Stimulated activated CD4-positive, alpha-beta T cell treated with anti-CD3 and anti-CD28 coated beads, Interleukin-15, amount 100 ng/mL, for 1 hour (primary cell): ENCODE measurements at places on chromosomes 13 and 19.
A peak's percentile ranks its signal among the peaks of the same experiment; 100 is the strongest.

GRCh38 chr13:25971047-25971446, 80.8 kb downstream of the SHISA2 start:
- DNase-seq: no peak

DNA sequence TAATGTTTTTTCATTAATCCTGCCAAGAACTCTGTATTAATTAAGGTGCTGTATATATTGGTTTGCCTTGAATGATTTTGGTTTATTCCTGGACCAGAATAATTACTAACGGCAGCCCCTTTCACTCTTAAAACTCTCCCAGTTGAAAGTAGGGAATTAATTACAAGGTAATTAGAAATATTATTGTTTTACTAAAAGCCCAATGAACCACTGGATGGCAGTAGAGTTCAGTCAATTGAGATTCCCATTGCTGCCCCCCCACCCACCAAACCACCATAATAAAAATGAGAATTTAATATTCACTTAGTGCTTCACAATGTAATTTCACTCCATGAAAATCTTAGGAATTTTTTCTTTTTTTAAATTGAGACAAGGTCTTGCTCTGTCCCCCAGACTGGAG, 13.7 kb downstream of the WBP4 start:
- DNase-seq: peak; percentile 4

DNA sequence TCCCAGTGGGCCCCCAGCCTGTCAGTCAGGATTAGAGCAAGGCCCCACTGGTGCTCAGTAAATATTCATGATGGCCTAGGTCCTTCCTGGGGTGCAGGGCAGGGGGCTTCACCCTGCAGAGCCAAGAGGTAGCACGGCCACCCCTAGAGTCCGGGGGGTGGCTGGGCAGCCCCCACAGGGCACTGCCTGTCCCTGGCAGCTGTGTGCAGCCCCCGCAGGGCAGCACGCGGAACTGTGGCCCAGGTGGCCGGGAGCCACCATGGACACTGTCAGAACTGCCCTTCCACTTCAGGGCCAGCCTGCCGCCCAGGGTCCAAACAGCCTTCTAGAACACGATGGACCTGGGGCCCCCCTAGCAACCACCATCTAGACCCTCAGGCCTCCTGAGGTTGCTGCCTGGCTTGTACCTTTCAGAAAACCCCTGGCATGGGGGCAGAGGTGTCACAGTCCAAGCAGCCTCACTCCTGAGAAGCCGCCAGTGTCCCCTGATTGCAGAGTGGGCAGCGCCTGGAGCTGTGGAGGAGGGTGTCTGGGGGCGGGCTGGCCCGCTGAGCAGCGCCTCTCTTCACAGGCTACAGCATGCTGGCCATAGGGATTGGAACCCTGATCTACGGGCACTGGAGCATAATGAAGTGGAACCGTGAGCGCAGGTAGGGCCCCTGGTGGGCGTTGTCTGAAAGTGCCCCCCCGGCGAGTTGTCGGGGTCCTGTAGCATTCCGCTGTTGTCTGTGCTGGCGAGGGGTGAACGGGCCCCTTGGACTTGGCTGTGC, 2.9 kb upstream of the YJEFN3 start:
- no peak for DNase-seq

GRCh38 chr19:2661615-2662014, 40.9 kb downstream of the GNG7 start:
- DNase-seq: no peak

GRCh38 chr13:106522898-106523525, 12.4 kb downstream of the EFNB2 start:
- DNase-seq: no peak

DNA sequence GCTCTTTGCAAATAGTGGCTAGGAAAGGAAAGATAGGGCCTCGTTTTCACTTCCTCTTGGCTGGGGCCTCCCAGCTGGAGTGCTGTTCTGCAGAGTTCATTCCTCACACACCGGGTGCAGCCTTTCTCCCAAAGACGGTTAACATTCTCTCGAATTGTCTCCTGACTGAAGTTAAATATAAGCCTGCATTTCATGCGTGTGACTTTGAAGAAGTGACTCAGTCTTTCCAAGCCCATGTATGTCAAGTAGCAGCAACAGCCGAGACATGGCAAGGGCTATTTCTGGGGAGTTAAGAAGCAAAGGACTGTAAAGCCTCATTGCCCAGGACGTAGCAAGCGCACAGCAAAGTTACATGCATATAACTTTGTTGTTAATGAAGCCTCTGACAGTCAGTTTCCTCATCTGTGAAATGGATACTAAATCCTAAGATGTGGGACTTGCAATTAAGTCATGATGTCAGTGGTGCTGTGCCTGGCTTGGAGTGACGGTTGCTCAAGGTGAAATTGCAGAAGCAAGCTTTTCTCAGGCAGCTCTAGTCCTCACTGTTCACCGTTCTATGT, 502.4 kb downstream of the MYO16 start:
- DNase-seq: no peak

GRCh38 chr13:43390619-43391018, 367.2 kb downstream of the DNAJC15 start:
- no peak for DNase-seq

- DNase-seq: no peak
These were observed 255.9 kb upstream of the SOX21 start for GRCh38 chr13:94968040-94968756.

DNA sequence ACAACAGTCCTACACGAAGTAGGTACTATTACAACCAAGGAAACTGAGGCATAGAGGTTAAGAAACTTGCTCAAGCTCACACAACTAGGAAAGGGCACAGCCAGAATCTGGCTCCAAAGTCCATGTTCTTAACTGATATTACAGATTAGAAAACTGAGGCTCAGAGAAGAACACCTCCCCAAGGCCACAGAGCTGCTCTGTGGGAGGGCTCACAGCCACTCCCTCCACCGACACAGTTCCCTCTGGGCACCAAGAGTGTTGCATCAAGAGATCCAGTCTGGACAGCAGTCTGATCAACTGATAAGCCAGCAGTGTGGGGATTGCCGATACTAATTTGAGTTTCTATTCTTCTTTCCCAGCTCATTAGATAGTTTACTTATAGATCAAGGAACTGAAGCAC, 29.5 kb downstream of the SLC15A1 start:
- no peak for DNase-seq

DNA sequence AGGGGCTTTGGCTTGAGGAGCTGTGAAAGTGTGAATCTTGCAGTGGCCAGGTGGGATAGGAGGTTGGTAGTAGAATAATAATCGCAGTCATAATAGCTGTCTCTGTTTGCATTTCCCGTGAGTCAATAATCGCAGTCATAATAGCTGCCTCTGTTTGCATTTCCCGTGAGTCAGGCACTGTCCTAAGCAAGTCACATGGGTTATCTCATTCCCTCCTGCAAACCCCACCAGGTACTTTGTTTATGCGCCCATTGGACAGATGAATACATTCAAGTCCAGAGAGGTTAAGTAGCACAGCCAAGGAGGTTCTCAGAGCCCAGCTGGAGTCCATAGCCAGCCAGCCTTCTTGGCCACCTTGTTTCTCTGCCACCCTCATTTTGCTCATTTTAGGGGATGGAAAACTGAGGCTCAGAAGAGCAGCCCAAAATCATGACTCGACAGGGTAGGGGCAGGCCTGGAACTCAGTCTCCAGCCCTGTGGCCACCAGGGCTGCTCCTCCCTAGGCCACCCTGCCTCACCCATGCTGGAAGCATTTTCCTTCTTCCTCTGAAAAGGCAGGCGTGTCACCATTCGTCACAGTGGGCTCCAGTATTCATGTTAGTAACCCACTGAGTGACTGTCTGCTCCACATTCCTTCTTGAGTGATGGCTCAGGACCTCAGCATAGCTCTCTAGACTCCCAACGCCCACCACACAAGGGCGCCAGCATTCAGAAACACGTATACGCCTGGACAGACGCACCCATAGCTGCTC, 206.2 kb downstream of the URI1 start:
- DNase-seq: no peak

DNA sequence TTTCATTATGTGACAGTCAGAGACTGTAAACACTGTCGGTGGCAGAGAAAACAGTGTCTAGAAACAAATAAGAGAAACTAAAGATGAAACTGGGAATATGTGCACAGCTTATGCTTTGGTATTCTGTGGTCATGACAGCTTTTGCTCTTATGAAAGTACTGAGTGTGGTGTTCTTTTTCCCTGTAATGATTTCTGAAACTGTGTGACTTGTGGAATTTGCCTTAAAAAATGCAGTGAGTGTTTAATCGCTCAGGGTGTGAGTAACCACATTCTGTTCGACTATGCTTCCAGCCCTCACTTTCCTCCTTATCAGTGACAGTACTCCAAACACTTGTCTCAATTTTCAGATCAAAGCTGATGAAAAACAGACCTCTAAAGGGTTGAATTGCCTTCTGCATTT, 66.9 kb upstream of the DIAPH3 start:
- no peak for DNase-seq

DNA sequence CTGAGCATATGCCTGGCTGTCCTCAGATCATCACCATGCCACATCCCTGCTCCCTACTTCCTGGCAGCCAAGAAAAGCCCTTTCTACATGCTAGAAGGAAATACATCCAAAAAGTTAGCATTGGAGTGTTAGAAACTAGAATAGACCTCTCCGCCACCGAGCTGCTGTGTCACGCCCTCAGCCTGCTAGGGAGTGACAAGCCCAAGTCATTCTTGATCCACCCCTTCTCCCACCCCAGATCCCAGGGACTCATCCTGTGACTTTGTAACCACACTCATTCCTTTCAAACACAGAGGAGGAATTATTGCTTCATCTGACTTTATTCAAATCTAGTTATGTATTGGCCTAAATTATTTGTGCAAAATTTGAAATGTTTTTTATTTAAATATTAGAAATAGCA, 45.3 kb downstream of the POLR1D start:
- DNase-seq: no peak

GRCh38 chr13:94784066-94784465, 71.7 kb upstream of the SOX21 start:
- no peak for DNase-seq

- DNase-seq: no peak
These were observed 678.5 kb upstream of the PCDH20 start for GRCh38 chr13:62093984-62094780.

GRCh38 chr13:112103961-112104880, 37.3 kb downstream of the SOX1 start:
- no peak for DNase-seq

DNA sequence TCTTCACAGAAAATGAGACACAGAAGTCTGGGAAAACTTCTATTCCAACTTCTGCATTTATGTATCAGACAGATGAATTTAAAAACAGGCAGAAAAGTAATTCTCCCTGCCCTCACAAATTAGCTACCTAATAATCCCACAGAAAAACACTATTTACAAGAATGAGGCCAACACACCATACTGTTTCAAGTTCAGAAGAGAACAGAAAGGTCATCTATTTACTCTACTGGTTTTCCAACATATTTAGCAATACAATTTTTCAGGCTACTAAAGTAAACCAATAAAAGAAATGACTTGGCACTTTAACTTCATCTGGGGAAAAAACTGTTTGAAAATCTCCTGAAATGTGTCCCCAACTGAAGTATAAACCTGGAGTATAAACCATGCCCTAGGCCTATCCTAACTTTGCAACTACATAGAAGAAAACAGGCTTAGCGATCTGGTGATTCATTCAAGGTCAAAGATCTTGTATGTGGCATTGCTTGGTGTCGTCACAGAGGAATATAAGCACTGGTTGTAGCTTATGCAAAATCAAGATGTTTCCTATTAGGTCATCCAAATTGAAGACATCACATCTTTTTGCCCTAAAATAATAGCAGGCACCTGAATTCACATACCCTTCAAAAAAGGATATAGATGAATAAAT, 20.1 kb upstream of the EBPL start:
- DNase-seq: no peak

- DNase-seq: no peak
These were observed 216.5 kb downstream of the DCLK1 start for GRCh38 chr13:35914662-35915061.

DNA sequence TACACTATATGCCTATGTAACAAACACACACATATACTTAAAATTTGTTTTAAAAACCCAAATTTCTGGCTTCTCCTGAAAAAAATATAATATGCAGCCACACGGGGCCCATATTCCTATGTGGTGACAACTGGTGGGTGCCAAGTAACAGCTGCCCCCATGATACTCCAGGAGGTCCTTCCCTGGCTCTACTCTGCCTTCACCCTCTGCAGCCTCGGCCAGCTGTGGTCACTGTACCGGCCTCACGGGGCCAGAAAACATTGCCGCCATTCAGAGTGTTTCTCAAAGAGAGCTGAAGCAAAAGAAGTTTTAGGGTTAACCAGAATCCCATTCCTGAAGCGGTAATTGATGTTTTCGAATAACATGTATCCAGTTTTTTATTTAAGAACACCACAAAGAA, 32.6 kb upstream of the POP4 start:
- no peak for DNase-seq

GRCh38 chr13:22776394-22777186, 404.2 kb upstream of the SGCG start:
- DNase-seq: no peak
